B cell (primary cell): ENCODE measurements at places on chromosomes 16 and 17. TPM values are rescaled to one million over a fixed set of nuclear protein-coding genes. Genes with fewer than 3 reads are reported as not detected.

GRCh38 chr17:81027038-81027437 lies 7.9 kb upstream of the BAIAP2 start:
- H3K4me1 ChIP-seq, result peaks cover 7% of the 10 kb centered on the region
- H3K4me3 ChIP-seq, result no peak overlapping the region
- no peak overlapping the region for H3K27ac ChIP-seq

GRCh38 chr17:31842195-31843069 lies 16.6 kb downstream of the COPRS start:
- H3K4me3 ChIP-seq, result no peak overlapping the region
- H3K27ac ChIP-seq, result no peak overlapping the region
- H3K4me1 ChIP-seq, result peaks cover 6% of the 10 kb centered on the region
- H3K27me3 ChIP-seq, result peaks cover 8% of the 10 kb centered on the region
- no peaks in the 10 kb centered on the region for H3K36me3 ChIP-seq

DNA sequence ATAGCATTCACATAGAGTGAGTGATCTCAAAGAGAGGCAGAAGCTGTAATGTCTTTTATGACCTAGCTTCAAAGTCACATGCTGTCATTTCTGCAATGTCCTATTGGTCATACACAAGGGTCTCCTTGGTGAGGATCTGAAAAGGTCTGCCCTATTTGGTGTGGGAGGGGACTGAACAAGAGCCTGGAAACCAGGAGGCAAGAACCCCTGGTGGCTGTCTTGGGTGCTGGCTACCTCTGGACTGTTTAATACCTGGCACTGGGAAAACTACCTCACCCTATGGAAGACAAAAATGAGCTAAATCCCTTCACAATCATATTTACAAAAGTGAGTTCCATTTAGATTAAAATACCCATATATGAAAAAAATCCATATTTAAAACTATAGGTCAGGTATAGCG lies 9.0 kb downstream of the KCTD13 start:
- no peak for DNase-seq
- H3K4me3 ChIP-seq, result no peak overlapping the region
- peaks cover 54% of the 10 kb centered on the region for H3K36me3 ChIP-seq
- H3K27me3 ChIP-seq, result no peaks in the 10 kb centered on the region

- H3K27me3 ChIP-seq, result no peaks in the 10 kb centered on the region
- peaks cover 12% of the 10 kb centered on the region for H3K4me1 ChIP-seq
- no peak overlapping the region for H3K4me3 ChIP-seq
- no peaks in the 10 kb centered on the region for H3K36me3 ChIP-seq
- H3K27ac ChIP-seq, result no peak overlapping the region
These were observed 22.0 kb downstream of the BAHCC1 start for GRCh38 chr17:81417049-81417878.

- H3K27me3 ChIP-seq, result no peaks in the 10 kb centered on the region
- no peaks in the 10 kb centered on the region for H3K4me1 ChIP-seq
- H3K27ac ChIP-seq, result no peak overlapping the region
- H3K4me3 ChIP-seq, result no peak overlapping the region
- DNase-seq, result no peak
These were observed 12.4 kb downstream of the SLC7A6OS start for GRCh38 chr16:68298312-68298711.

DNA sequence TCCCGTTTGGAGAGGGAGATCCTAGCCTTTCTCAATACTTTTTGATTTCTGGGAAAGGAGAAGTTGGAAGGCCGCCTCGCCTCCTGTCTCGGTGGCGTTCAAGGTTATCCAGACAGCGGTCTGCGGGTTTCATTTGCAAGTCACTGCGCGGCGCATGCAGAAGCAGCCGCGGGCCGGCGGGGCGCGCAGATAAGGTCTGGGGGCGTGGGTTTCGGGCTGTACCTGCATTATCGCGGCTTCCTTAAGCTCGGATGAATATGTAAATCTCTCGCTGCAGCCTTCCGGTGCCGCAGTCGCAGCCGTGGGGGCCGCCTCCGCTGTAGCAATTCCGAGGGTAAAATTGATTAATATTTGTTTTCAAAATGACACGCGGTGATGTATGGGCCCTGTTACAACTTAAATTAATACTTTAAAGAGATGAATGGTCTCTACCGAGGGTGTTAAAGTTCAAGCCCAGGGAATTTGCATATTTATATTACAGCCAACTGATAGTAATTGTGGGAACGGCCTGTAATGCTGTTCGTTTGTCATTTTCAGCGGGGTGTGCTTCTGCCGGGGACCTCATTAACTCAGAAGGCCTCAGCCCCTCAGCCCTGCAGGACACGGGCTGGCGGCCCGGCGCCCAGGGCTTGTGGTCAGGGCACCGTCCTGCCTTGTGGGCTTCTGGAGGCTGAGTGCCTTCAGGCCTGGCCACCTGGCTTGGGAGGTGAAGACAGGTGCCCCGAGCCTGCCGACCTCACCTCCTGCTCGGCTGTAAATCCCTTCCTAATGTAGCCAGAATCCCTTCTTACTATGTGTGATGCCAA lies 99.4 kb downstream of the CYLD start:
- H3K36me3 ChIP-seq, result no peaks in the 10 kb centered on the region
- no peak overlapping the region for H3K27ac ChIP-seq
- peaks cover 11% of the 10 kb centered on the region for H3K4me1 ChIP-seq
- peaks cover 7% of the 10 kb centered on the region for H3K27me3 ChIP-seq
- no peak overlapping the region for H3K4me3 ChIP-seq

DNA sequence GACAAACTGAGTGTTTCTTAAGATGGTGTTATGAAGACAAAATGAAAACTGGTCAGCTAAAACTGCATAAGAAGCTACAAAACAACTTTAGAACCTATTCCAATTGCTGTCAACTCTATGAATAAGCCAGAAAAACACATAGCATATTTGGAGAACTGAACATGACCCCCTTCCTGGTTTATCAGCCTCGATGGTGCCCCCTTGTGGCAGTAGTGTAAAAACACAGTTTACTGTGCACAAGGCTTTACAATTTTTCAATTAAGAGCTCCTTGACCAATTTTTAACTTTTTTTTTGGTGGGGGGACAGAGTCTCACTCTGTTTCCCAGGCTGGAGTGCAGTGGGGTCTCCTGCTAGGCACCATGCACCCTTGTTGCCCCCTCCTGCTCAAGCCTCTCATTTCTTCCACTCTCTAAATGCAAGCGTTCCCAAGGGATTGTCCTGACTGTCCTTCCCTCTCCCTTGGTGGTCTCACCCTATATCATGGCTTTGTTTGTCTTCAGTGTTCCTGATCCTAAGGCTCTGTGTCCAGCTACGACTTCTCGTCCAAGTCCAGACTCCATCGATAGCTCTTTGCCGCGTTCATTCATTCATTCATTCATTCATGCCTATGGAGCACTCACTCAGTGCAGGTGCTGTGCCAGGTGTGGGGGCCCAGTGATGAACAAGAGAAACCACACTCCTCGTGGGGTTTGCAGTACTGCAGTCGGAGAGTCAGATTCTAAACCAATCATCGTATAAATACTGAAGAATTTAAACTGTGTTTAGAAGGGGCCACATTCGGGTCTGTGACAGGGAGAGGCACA lies 7.5 kb downstream of the EIF1 start:
- peaks cover 41% of the 10 kb centered on the region for H3K36me3 ChIP-seq
- DNase-seq, result peak; percentile 82
- no peaks in the 10 kb centered on the region for H3K27me3 ChIP-seq
- no peak overlapping the region for H3K27ac ChIP-seq
- no peak overlapping the region for H3K4me3 ChIP-seq

- no peak overlapping the region for H3K4me3 ChIP-seq
- peaks cover 94% of the 10 kb centered on the region for H3K4me1 ChIP-seq
- no peak for DNase-seq
- H3K27me3 ChIP-seq, result no peaks in the 10 kb centered on the region
- H3K27ac ChIP-seq, result peak overlapping the region; percentile 42
These were observed 18.6 kb downstream of the SNN start for GRCh38 chr16:11686713-11687380.

DNA sequence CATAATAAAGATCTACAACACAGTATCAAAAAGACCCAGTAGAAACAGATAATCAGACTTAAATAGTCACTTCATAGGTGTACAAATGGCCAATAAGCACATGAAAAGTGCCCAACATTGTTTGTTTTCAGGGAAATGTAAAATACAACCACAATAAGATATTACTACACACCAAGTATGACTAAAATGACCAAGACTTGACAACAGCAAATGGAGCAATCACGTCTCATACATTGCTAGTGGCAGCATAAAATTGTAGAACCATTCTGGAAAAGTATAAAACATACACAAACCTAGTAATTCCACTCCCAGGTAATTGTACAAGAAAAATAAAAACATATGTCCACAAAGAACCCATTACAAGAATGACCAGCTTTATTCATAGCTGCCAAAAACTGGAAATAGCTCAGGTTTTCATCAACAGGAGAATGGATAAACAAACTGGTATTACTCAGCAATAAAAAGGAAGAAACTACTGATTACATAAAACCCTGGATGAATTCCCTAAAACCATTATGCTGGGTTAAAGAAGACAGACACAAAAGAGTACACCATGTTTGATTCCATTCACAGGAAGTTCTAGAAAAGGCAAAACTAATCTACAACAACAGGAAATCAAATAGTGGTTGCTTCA lies 85.6 kb downstream of the TTC19 start:
- H3K27me3 ChIP-seq, result no peaks in the 10 kb centered on the region
- peaks cover 52% of the 10 kb centered on the region for H3K36me3 ChIP-seq
- no peak overlapping the region for H3K27ac ChIP-seq
- no peak overlapping the region for H3K4me3 ChIP-seq
- DNase-seq, result no peak

DNA sequence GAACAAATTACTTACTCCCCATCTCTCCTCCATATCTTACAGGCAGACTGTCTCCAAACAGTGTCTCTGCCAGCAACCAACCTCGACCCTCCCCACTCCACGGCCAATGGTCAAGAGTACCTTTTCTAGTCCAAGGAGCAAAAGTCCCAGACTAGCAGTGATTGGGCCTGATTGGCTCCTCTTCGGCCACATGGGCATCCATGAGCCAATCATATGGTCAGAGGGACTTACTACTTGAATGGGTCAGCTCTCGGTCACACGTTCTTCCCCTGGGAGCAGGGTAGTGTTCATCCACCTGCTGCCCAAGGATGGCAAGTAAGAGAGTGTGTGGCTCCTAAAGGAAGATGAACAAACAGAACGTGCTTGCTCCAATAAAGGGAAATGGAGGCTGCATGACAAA lies 84.6 kb downstream of the C16orf78 start:
- no peaks in the 10 kb centered on the region for H3K36me3 ChIP-seq
- peaks cover 9% of the 10 kb centered on the region for H3K4me1 ChIP-seq
- H3K4me3 ChIP-seq, result no peak overlapping the region
- no peak overlapping the region for H3K27ac ChIP-seq

DNA sequence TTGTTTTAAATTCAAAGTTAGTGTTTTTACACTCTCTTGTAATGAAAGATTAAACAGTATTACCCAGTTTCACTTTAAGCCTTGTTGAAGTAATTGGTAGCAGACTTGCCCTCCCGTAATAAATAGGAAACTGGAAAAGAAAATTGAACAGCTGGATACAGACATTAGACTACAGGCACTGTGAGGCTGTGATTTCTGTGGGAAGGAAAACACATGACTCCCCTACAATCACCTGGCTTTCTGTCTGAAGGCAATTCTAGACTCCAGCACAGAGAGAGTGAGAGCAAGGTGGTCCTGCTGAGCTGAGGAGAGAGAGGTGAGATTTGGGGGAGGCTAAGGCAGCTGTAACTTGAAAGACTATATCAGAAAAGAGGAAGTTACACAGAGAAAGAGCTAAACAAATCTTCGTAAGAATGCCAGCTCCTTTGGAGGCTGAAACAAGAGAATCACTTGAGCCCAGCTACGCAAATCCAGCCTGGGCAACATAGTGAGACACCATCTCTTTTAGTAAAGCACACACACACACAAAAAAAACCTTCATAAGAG lies 57.8 kb upstream of the CDYL2 start:
- H3K27me3 ChIP-seq, result no peaks in the 10 kb centered on the region
- H3K36me3 ChIP-seq, result no peaks in the 10 kb centered on the region
- DNase-seq, result no peak
- H3K4me3 ChIP-seq, result no peak overlapping the region
- H3K27ac ChIP-seq, result no peak overlapping the region
- H3K4me1 ChIP-seq, result peaks cover 6% of the 10 kb centered on the region

DNA sequence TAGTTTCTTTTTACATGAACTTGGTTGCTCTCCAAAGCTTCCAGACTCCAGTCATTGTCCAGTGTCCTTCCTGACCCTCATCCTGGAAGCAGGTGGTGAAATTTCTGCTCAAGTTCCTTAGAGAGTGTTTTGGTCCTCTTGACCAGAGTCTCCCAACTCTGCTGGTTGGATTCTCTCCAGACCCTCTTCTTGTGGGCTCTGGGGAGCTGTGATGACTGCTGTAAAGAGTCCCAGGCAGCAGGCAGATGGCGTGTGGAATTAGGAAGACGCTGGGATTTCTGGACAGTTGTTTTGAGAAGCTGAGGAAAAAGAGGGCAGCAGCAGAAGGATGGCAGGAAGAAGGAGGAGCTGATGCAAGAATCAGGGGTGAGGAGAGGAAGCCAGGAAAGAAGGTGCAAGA lies 1.6 kb upstream of the SEZ6 start:
- H3K27me3 ChIP-seq, result peaks cover 38% of the 10 kb centered on the region
- H3K4me3 ChIP-seq, result no peak overlapping the region
- no peak overlapping the region for H3K27ac ChIP-seq
- H3K36me3 ChIP-seq, result no peaks in the 10 kb centered on the region

GRCh38 chr16:50696575-50697420 lies 3.4 kb downstream of the NOD2 start:
- peaks cover 44% of the 10 kb centered on the region for H3K4me1 ChIP-seq
- no peaks in the 10 kb centered on the region for H3K36me3 ChIP-seq
- no peak for DNase-seq
- H3K4me3 ChIP-seq, result no peak overlapping the region
- no peaks in the 10 kb centered on the region for H3K27me3 ChIP-seq
- H3K27ac ChIP-seq, result no peak overlapping the region

DNA sequence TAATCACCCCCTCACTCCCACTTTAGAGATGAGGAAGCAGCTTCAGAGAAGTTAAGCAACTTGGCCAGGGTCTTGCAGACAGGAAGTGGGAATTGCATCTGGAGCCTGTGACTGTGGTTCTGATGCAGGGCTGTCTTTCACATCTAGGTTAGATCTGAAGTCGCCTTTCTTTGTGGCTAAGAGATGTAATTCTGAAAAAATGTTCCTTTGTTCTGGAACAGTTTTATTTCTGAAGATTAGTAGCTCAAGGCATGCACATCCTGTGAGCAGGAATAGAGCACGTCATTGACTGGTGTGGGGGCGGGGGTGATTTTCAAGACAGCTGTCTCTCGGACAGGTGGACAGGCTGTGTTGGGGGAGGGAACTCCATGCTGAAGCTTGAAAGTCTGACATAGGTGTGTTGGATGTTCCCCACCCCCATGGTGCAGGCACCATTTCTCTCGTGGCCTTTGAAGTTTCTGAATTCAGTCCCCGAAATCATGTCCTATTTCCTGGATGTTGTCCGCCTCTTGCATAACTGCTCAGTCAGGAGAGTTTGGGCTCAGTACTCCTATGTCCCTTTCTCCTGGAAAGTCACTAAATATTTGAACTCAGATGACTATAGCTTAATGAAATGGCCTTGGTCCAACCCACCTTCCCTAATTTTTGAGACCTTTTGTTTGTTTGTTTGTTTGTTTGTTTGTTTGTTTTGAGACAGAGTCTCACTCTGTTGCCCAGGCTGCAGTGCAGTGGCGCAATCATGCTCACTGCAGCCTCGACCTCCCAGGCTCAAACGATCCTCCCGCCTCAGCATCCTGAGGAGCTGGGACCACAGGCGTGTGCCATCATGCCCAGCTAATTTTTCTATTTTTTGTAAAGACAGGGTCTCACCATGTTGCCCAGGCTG lies 21.0 kb upstream of the HERPUD1 start:
- H3K27me3 ChIP-seq, result no peaks in the 10 kb centered on the region
- DNase-seq, result no peak
- H3K36me3 ChIP-seq, result no peaks in the 10 kb centered on the region
- peak overlapping the region; percentile 97 for H3K27ac ChIP-seq

The NPB gene
- 0.24 and 0.44 TPM in 2 replicates for total RNA-seq

The LLGL1 gene
- total RNA-seq, result 14.9 and 15.7 TPM in 2 replicates

The KCNH4 gene
- total RNA-seq, result 0.51 and 0.62 TPM in 2 replicates

The BMERB1 gene
- 11.2 and 13.5 TPM in 2 replicates for total RNA-seq
